ENCODE measurements at places on chromosomes 2 and 18.
A peak's percentile ranks its signal among the peaks of the same experiment; 100 is the strongest.

- no peak for DNase-seq
Measured at GRCh38 chr2:70494293-70494886, 59.2 kb downstream of the TGFA start.

DNA sequence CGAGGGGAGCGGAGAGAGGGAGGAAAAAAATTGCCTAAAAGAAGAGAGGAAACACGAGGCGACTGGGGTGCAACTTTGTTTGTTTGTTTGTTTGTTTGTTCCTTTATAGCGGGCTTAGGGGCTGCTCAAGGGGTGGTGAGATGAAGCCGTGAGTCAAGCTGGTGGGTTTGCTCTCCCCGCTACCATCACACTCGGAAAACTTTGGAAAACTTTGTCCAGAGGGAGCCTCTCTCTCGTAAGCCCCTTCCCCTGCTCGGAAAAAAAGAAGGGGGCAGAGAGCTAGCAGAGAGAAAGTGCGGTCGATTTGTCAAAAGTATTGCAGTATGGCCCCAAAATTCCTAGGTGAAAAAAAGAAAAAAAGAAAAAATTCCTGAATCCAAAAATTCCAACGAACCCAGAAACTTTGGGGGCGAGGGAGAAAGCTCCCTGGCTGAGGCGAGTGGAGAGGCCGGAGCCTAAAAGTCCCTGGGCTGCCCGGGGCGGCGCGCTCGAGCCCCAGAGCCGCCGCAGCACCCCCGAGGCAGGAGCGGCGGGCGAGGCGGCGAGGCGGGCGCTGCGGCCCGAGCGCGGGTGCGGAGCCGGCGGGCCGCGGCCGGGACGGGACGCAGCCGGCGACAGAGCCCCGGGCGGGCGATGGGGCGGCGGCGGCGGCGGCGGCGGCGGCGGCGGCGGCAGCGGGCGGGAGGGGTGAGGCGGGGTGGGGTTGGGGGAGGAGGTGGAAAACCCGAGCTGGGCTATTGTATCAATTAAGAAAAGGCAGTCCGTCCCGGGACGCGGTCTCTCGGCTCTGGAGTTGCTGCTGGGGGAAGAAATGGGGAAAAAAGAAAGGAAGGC lies 558 bp upstream of the CYP26B1 start:
- no peak for DNase-seq

- no peak for DNase-seq
Measured at GRCh38 chr2:99688699-99689098, 198.9 kb upstream of the REV1 start.

GRCh38 chr2:20288642-20289340 lies 61.9 kb downstream of the PUM2 start:
- DNase-seq = no peak

DNA sequence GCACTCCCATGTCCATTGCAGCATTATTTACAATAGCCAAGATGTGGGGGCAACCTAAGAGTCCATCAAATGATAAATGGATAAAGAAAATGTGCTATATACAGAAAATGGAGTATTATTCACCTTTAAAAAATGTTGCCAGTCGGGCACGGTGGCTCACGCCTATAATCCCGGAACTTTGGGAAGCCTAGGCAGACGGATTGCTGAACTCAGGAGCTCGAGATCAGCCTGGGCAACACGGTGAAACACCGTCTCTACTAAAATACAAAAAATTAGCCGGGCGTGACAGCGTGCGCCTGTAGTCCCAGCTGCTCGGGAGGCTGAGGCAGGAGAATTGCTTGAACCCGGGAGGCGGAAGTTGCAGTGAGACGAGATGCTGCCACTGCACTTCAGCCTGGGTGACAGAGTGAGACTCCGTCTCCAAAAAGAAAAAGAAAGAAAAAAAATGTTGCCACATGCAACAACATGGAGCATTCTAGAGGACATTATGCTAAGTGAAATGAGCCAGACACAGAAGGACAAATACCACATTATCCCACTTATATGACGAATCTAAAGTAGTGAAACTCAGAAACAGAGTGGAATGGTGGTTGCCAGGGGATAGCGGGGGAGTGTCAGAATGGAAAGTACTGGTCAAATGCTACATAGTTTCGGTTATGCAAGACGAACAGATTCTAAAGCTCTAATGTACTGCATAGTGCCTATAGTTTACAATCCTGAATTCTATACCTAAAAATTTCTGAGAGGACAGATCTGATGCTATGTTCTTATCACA lies 1385.6 kb upstream of the TMEFF2 start:
- DNase-seq = no peak

- no peak for DNase-seq
Measured at GRCh38 chr2:238968616-238969384, 120.9 kb downstream of the TWIST2 start.

DNA sequence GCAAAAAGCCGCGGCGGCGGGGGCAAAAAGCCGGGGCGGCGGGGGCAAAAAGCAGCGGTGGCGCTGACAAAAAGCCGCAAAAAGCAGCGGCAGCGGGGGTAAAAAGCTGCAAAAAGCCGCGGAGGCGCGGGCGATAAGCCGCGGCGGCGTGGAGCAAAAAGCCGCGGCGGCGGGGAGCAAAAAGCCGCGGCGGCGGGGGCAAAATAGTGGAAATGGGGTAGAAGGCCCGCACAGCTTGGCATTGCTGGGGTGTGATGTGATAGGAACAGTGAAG lies 450.1 kb downstream of the ANKRD30B start:
- DNase-seq = no peak

- no peak for DNase-seq
Measured at GRCh38 chr2:102922321-102922720, 160.5 kb downstream of the TMEM182 start.

DNA sequence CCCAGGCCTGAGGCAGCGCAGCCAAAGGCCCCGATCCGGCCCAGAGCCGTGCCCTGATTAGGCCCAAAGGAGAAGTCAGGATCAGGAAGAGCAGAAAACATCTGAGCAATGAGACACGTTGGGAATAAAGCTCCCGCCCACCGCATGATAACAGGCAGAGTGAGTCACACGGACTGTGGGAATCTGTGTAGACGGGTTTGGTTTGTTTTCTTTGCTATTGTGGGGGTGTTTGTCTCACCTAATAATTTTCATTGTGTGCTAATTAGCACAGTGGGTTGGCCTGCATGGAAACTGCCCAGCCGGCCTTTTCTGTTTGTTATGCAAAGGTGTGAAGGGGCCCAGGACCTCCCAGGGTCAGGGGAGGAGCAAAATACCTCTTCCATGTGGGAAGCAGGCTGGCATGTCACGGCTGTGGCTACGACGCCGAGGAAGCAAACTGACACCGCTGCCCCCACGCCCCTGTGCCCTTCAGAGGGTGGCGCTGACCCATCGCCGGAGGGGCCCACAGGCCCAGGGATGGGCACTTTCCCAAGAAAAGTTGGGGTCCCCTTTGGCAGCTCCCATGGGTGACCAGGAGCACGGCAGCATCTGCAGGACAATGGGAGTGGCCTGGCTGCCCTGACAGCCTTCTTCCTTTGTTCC lies 68.4 kb upstream of the CTDP1 start:
- no peak for DNase-seq

DNA sequence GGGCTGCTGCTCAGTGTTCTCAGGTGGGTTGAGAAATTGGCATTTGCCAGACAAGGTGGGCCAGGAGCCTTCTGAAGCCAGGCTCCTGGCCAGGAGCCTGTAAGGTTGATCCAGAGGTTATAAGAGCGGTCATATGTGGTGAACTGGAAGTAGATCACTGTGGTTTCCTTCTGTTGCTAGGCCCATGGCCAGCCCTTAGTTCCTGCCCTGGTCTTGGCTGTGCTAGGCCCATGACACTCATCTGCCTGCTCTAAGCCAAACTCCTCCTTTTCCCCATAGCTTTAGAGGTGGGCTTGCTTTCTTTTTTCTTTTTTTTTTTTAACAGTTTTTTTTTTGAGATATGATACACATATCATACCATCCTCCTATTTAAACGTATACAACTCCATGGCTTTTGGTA lies 5.0 kb upstream of the MGAT5 start:
- no peak for DNase-seq

- DNase-seq = no peak
Measured at GRCh38 chr18:32483002-32483401, 12.3 kb upstream of the GAREM1 start.

- DNase-seq = no peak
Measured at GRCh38 chr18:32317651-32318050, 127.8 kb downstream of the MEP1B start.

DNA sequence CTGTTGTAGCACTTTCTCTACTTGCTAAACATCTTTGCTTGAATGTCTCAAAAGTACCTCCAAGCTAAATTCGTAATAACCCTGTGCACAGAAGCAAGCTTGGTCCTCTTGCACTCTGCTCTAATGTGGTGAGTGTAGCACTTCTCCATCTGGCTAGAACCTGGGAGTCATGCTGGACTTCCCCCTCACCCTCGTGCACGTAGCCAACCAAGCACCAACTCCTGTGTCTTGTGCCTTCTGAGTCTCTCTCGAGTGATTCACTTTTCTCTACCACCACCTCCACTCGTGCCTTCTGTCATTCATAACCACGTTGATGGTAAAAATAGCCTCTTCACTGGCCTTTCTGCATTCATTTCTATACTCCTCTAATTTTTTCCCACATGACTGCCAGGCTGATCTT lies 91.9 kb upstream of the KCNE4 start:
- DNase-seq = no peak

DNA sequence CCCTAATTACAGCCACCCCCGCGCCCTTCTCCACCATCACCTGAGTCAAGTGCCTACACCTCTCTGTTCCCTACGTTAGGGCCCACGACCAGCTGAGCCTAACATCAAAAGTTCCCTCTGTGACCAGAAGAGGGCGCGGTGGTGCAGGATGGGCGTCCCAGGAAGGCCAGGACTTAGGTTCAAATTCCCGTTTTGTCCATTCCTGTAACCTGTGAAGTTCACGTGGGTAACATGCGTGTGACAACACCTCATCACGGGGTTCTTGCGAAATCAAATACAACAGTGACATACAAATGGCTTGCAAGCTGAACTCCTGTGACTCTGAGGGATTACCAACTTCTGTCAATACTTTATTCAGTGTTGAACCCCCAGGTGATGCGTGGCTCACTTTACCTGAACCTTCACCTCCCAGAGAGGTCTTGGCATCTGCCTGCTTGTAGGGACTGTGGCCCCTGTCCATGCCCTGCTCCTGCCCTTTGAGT lies 207.9 kb downstream of the ARL4C start:
- DNase-seq = peak; percentile 65

- no peak for DNase-seq
Measured at GRCh38 chr2:76120176-76120575, 409.5 kb upstream of the GCFC2 start.

GRCh38 chr18:75223687-75224347 lies 13.2 kb downstream of the TSHZ1 start:
- DNase-seq = no peak

GRCh38 chr18:64994370-64994769 lies 756.4 kb upstream of the CDH7 start:
- DNase-seq = no peak

- no peak for DNase-seq
Measured at GRCh38 chr2:85453571-85453970, 35.1 kb downstream of the SH2D6 start.

- no peak for DNase-seq
Measured at GRCh38 chr2:68203587-68203986, 45.9 kb downstream of the PNO1 start.

DNA sequence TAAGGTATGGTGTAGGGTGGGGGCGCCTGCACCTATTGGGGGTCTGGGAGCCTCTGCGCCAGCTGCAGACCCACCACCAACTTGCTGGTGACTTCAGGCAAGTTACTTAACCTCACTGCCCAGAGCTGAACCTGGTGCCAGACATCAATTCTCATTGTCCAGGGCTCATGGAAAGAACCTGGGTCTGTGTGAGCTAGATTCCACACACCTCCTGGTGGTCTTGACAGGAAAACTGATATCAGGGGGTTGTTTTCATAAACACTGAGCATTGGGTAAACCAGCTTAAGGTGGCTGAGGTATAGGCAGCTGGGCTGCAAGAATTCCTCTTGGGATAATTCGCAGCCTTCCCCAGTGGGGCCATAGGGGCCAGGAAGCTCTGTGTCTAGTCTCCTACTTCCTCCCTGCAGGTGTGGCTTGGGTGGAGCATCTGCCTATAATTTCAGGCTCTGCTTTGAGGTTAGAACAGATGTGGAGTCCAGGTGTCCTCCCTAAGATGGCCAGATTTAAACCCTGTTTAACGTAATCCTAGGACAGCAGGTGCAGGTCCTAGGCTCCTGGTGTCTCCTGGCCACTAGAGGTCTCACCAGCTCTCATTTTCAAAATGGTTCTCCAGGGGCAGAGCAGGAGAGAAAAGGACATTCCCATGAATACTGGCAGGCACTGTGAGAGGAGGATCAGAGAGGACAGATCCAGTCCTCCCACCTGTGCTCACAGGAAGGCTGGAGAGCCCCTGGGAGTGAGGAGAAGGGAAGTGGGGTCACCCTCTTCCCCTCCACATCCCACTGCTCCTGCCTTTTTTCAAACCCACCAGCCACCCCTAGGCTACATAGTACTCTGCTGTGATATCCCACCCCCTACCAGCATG lies 100.4 kb upstream of the SMAD2 start:
- no peak for DNase-seq

GRCh38 chr2:237956402-237956736 lies 10.4 kb upstream of the UBE2F start:
- no peak for DNase-seq

GRCh38 chr2:60070196-60070595 lies 483.3 kb downstream of the BCL11A start:
- no peak for DNase-seq

DNA sequence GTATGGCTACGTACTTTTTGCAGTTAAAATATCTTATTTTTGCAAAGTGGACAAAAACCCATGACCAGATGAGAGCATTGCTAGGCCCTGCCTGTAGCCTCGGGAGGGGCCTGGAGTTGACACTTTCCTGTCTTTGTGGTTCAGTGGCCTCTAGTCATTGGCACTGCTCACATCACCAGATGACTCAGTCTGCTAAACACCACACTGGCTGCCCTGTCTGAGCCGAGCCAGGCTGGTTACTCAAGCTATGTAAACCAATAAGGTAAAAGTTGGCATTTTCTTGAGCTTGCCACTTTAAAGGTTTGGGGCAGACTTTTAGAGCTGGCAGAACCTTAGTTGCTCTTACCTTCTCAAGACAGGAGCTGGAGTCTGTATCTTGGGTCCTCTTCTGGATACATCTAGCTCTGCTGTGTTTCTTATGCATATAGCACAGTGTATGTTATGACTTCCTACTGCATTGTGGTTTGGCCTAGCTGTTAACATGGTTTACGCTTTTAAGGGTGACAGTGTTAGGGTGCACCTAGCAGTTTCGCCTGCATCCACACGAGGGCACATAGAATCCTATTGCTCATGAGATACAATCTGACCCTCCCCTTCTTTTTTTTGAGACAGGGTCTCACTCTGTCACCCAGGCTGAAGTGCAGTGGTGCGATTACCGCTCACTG lies 76.4 kb downstream of the AP1S3 start:
- DNase-seq = no peak

- no peak for DNase-seq
Measured at GRCh38 chr18:79614211-79614955, 65.2 kb upstream of the CTDP1 start.

- no peak for DNase-seq
Measured at GRCh38 chr2:26359886-26360473, 13.4 kb upstream of the ADGRF3 start.

Data from stimulated activated CD4-positive, alpha-beta T cell treated with anti-CD3 and anti-CD28 coated beads, TNF-alpha, amount 100 ng/mL, for 24 hours (primary cell).